Esophagus muscularis mucosa (tissue), 4 donors: ENCODE measurements at places on chromosomes 6 and 20. TPM values are rescaled to one million over a fixed set of nuclear protein-coding genes. Genes with fewer than 3 reads are reported as not detected.

GRCh38 chr6:29834564-29835436, 7.2 kb downstream of the HLA-G start:
- no peaks in the 10 kb centered on the region for H3K4me1 ChIP-seq
- H3K36me3 ChIP-seq: no peaks in the 10 kb centered on the region

DNA sequence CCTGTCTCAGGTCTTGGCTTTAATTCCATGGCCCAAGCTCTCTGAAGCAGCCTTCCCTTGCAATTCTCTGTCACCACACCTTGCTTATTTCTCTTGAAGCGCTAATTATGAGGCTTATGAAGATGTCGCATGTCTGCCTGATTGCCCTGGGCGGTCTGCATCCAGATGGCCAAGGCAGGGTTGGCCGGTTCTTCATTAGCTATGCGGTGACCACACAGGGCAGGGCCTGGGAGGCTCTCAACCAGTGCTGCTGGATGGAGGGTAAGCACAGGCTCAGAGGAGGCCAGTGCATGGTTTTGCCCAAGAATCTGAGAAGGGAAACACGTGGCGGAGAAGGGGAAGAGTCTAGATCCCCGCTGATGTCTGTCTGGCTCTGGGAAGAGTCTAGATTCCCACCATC, 528.7 kb downstream of the CDH26 start:
- H3K27ac ChIP-seq: no peak overlapping the region
- no peak overlapping the region for H3K4me3 ChIP-seq
- H3K4me1 ChIP-seq: no peaks in the 10 kb centered on the region
- DNase-seq: no peak
- H3K36me3 ChIP-seq: no peaks in the 10 kb centered on the region

GRCh38 chr20:26214991-26215390, 518.3 kb upstream of the ZNF337 start:
- no peaks in the 10 kb centered on the region for H3K4me1 ChIP-seq
- peaks cover under 1% of the 10 kb centered on the region for H3K27me3 ChIP-seq
- H3K27ac ChIP-seq: no peak overlapping the region
- H3K4me3 ChIP-seq: no peak overlapping the region

- no peak overlapping the region for H3K4me3 ChIP-seq
- H3K4me1 ChIP-seq: no peaks in the 10 kb centered on the region
- peak; percentile 42 for DNase-seq
- H3K27ac ChIP-seq: no peak overlapping the region
- no peaks in the 10 kb centered on the region for H3K36me3 ChIP-seq
Measured at GRCh38 chr20:51162015-51162414, 139.1 kb upstream of the KCNG1 start.

DNA sequence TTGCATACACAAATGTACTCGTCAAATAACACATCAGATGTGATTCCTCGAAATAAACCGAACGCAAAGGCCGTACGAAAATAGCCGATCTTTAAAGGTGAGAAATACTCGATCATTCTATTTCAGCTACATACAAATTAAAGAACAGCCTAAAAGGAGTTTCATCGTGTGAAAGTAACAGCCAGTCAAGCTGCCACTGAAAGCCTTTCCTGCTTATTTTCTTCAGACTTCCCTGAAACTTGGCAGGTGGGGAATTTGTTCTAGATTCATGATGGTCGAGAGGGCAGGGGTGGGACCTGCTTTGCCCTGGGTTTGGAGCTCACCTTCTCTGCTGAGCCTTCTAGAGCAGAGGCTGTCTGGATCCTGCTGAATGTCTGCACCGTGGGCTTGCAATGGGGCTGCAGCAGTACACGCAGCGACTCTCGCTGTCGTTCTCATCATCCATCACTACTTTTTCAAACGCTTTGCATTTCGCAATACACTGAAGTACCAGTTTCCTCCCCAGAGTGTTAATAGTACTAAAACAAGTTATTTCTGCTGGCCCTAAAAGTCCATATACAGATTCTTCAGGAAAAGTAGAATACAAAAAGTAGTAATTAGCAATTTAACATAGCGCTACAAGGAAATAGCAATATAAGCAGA, 16.2 kb downstream of the FOXC1 start:
- H3K27ac ChIP-seq: peak overlapping the region; percentile 76
- H3K4me1 ChIP-seq: peaks cover 7% of the 10 kb centered on the region
- peaks cover 8% of the 10 kb centered on the region for H3K27me3 ChIP-seq
- DNase-seq: no peak

- no peaks in the 10 kb centered on the region for H3K27me3 ChIP-seq
- H3K4me1 ChIP-seq: no peaks in the 10 kb centered on the region
- no peak overlapping the region for H3K4me3 ChIP-seq
- H3K36me3 ChIP-seq: no peaks in the 10 kb centered on the region
- DNase-seq: no peak
- H3K27ac ChIP-seq: no peak overlapping the region
Measured at GRCh38 chr20:11766961-11767360, 150.7 kb upstream of the BTBD3 start.

- DNase-seq: no peak
- H3K36me3 ChIP-seq: no peaks in the 10 kb centered on the region
- H3K4me3 ChIP-seq: no peak overlapping the region
- no peak overlapping the region for H3K27ac ChIP-seq
- H3K27me3 ChIP-seq: no peaks in the 10 kb centered on the region
- no peaks in the 10 kb centered on the region for H3K4me1 ChIP-seq
Measured at GRCh38 chr6:141140905-141141304, 991.8 kb upstream of the GJE1 start.

- H3K27me3 ChIP-seq: no peaks in the 10 kb centered on the region
- peaks cover 35% of the 10 kb centered on the region for H3K4me1 ChIP-seq
- H3K27ac ChIP-seq: peak overlapping the region; percentile 97
- peak overlapping the region; percentile 94 for H3K4me3 ChIP-seq
Measured at GRCh38 chr20:62142252-62143080, 728 bp downstream of the PSMA7 start.

- H3K27ac ChIP-seq: no peak overlapping the region
- DNase-seq: no peak
- H3K36me3 ChIP-seq: no peaks in the 10 kb centered on the region
- no peak overlapping the region for H3K4me3 ChIP-seq
- no peaks in the 10 kb centered on the region for H3K4me1 ChIP-seq
Measured at GRCh38 chr6:149872233-149872632, 8.1 kb upstream of the LRP11 start.

DNA sequence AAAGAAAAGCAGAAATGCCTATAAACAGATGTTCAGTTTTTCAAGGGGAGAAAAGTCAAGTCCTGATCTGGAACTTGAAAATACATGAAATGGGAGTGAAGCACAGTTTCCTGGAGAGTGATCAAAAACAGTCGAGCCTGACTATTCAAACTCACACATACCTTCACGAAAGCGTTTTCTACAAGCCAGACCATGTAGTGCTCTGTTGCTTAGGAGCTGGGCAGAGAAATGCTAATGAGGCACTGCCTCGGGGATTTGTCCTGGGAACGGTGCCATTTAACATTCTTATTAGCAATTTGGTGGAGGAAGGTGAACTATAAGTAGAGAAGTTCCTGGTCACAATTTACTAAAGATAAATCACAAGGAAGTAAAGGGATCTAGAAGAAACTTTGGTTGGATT, 5.9 kb downstream of the NHSL1 start:
- H3K27me3 ChIP-seq: no peaks in the 10 kb centered on the region
- DNase-seq: no peak
- H3K4me3 ChIP-seq: no peak overlapping the region
- H3K27ac ChIP-seq: peak overlapping the region; percentile 61

DNA sequence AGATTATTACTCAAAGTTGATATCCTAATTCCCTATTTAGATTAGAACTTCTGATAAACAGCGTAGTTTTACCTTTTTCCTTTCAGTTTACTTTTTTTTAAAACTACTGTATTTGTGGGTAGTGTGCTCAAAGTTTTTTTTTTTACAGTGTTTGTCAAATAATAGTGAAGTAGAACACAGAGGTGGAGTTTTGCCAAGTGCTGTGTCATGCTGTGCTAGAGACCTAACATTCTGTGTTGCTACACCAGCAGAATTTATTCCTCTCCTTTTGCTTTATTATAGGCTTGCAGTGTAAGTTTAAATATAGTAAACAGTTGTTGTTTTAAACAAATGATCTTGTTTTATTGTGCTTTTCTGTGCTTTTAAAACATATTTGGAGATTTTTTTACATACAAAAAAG, 125.4 kb downstream of the HIVEP1 start:
- peaks cover 9% of the 10 kb centered on the region for H3K4me1 ChIP-seq
- DNase-seq: no peak
- no peak overlapping the region for H3K27ac ChIP-seq
- H3K27me3 ChIP-seq: no peaks in the 10 kb centered on the region
- no peak overlapping the region for H3K4me3 ChIP-seq

DNA sequence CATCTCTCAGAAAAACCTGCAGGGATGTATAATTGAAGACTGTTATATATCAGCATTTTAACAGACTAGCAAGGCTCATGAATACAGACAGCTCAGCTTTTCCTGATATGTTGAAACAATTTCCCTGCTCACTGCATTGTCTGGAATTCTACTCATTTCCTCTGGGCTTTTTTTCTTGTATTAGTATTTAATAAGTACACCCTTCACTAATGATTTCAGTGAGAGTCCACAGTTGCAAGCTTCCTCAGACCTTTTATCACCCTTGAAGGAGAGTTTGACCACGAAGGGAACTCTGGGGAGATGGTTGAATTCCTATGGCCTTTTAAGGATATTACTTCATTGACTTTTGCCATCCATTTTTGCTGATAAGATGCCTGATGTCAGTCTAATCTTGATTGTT, 248.7 kb downstream of the ADGB start:
- no peak overlapping the region for H3K4me3 ChIP-seq
- H3K27me3 ChIP-seq: no peaks in the 10 kb centered on the region
- H3K4me1 ChIP-seq: no peaks in the 10 kb centered on the region
- no peaks in the 10 kb centered on the region for H3K36me3 ChIP-seq
- DNase-seq: no peak
- no peak overlapping the region for H3K27ac ChIP-seq

DNA sequence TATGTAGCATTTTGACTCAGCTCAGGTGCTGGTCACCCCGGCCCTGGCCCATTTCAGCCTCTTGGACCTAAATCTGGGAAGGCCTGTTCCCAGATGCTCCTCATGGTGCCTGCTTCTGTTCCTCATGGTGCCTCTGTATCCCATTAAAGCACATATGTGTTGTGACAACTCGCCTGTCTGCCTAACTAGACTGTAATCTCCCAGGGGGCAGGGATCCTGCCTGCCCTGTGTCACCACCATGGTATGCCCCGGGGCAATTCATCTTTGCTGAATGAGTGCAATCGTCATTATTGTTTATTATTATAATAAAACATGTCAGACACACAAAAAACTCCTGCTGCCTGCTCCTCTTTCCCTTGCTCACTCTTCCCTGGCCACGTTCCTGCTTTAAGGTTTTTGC, 62.0 kb downstream of the ZFP64 start:
- DNase-seq: peak; percentile 80
- no peak overlapping the region for H3K27ac ChIP-seq
- no peaks in the 10 kb centered on the region for H3K36me3 ChIP-seq
- H3K27me3 ChIP-seq: no peaks in the 10 kb centered on the region
- no peaks in the 10 kb centered on the region for H3K4me1 ChIP-seq
- H3K4me3 ChIP-seq: no peak overlapping the region

DNA sequence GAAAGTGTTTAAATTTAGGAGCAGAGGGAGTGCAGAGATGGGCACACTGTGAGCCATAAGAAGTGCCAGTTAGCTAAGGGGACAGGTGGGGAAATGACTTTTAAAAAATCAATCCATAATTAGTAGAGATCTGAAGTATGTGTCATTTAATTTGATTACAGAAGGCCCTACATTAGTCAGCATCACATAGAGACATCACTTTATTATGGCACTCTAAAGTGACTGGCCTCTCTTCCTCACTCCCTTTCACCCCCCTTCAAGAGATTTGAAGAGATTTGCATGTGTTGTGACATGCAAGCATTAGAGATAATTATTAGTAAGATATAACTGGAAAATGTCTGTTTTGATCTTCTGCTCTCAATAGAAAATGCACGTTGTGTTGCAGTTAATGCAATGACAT, 86.7 kb downstream of the SLX4IP start:
- no peaks in the 10 kb centered on the region for H3K36me3 ChIP-seq
- H3K27ac ChIP-seq: no peak overlapping the region
- no peaks in the 10 kb centered on the region for H3K27me3 ChIP-seq

DNA sequence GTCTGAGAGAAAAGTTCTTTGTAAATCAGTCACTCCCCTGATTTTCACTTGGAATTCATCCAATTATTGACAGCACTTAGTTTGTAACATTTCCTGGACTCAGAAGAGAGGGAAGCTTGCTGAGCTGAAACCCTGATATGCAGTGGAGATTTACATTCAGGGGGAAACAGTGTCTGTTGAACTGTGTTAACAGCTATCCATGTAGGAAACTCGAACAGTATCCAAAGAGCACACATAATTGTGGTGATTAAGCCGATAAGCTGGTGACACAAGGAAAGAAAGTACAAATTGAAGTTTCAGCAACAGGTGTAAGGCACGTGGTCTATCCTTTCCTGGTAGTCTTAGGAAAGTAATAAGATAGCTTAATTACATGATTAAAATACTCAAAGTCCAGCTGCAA, 78.1 kb upstream of the FLRT3 start:
- no peaks in the 10 kb centered on the region for H3K27me3 ChIP-seq
- H3K27ac ChIP-seq: no peak overlapping the region
- DNase-seq: no peak
- H3K4me1 ChIP-seq: no peaks in the 10 kb centered on the region

DNA sequence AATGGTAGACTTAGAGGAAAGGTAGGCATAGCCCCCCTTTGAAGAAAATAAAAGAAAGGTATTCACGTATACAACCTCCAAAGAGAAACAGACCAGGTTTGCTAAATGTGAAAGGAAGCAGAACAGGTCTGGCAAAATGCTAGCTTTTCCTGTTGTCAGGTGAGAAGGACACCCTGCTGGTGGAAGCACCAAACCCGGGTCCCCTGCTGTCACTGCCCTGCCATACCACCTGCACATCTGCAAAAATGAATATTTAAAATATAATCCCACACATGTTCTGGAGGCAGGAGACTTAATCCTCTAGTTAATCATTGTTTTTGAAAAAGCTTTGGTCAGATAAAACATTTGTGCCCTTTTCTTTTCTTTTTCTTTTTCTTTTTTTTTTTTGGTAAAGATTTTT, 48.9 kb upstream of the OLIG3 start:
- DNase-seq: no peak
- H3K27me3 ChIP-seq: no peaks in the 10 kb centered on the region
- H3K36me3 ChIP-seq: no peaks in the 10 kb centered on the region
- no peaks in the 10 kb centered on the region for H3K4me1 ChIP-seq

- H3K27ac ChIP-seq: no peak overlapping the region
- no peak overlapping the region for H3K4me3 ChIP-seq
- no peaks in the 10 kb centered on the region for H3K27me3 ChIP-seq
- peaks cover 21% of the 10 kb centered on the region for H3K4me1 ChIP-seq
- no peak for DNase-seq
Measured at GRCh38 chr6:10402648-10403311, 12.1 kb downstream of the TFAP2A start.

- no peak overlapping the region for H3K4me3 ChIP-seq
- H3K27me3 ChIP-seq: no peaks in the 10 kb centered on the region
- DNase-seq: no peak
- peaks cover 26% of the 10 kb centered on the region for H3K4me1 ChIP-seq
Measured at GRCh38 chr20:34711813-34712430, 7.8 kb downstream of the TP53INP2 start.

GRCh38 chr20:18394363-18394762, 72.5 kb downstream of the DZANK1 start:
- no peak overlapping the region for H3K4me3 ChIP-seq
- no peaks in the 10 kb centered on the region for H3K27me3 ChIP-seq
- no peaks in the 10 kb centered on the region for H3K4me1 ChIP-seq
- H3K27ac ChIP-seq: no peak overlapping the region

POM121L2 gene
- total RNA-seq: not detected

DPPA5 gene
- not detected for total RNA-seq

CALHM5 gene
- total RNA-seq: 3.7 TPM

OR2H1 gene
- total RNA-seq: not detected

ALDH8A1 gene
- 2.6 TPM for total RNA-seq

PDE10A gene
- 8.8 TPM for total RNA-seq

PRDM13 gene
- not detected for total RNA-seq

BPIFB1 gene
- total RNA-seq: not detected

HLA-DQA1 gene
- total RNA-seq: 1.7 TPM

RSPH4A gene
- 0.29 TPM for total RNA-seq

HTR1E gene
- 0.17 TPM for total RNA-seq
